ENCODE measurements at places on chromosomes 2 and 18.

- no peak for DNase-seq
These were observed 2.0 kb downstream of the ESPNL start for GRCh38 chr2:238101891-238102841.

GRCh38 chr2:5946225-5947115, 254.3 kb downstream of the SOX11 start:
- no peak for DNase-seq

DNA sequence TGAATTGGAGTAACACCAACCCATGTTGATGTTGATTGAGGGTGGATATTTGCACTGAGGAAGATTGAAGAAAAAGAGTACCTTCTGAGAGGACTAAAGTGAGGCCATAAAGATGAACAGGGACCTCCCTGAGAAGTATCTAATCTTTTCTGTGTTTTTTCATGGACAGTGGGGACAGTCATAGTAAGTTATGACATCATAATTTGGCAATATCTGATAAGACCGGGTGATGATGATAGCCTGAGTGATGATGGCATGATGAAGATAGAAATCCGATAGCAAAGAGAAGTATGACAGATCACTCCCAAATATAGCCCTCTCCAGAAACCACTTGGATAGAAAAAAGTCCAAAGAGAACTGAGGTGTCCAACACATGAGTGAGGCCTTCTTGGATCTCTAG, 2.2 kb upstream of the ATP5MC3 start:
- DNase-seq = no peak

- no peak for DNase-seq
These were observed 19.5 kb downstream of the SIGLEC15 start for GRCh38 chr18:45844938-45845337.

DNA sequence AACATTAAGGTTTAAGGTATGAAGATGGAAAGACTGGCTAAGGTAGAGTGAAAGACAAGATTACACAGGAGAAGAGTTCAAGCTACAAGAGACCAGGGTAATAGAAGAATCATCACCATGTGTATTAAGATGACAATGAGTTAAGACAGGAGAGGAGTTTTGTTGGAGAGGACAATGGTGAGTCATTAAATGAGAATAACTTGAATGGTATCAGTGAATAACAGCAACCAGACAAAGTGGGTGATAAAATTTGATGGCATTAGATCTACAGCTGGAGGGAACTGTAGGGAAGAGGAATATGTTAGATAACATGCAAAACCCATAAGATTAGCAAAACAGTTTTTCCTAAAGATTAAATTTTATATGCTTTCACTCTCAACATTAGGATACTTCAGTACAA, 18.8 kb upstream of the ENOSF1 start:
- DNase-seq = no peak

- no peak for DNase-seq
These were observed 60.8 kb downstream of the MOB4 start for GRCh38 chr2:197576631-197577030.

Data from GM06990 (cell line).